ENCODE measurements at places on chromosomes 5 and 9. TPM values are rescaled to one million over a fixed set of nuclear protein-coding genes. Genes with fewer than 3 reads are reported as not detected.
A peak's percentile ranks its signal among the peaks of the same experiment; 100 is the strongest.

DNA sequence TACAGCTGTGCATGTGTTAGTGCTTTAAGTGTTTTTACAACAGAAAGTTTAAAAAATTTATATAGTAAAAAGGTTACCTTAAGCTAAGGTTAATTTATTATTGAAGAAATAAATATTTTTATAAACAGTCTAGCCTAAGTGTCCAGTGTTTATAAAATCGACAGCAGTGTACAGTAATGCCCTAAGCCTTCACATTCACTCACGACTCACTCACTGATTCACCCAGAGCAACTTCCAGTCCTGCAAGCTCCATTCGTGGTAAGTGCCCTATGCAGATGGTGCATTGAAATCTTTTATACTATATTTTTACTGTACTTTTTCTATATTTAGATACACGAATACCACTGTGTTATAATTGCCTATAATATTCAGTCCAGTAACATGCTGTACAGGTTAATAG lies 159.1 kb downstream of the ROR2 start:
- no peak for DNase-seq

CBY3 gene
- total RNA-seq: not detected

GRCh38 chr9:24044576-24044975 lies 218.5 kb upstream of the ELAVL2 start:
- no peak for DNase-seq

- no peak for DNase-seq
Observed at GRCh38 chr9:98983295-98984268, 39.9 kb downstream of the COL15A1 start.

LRRC19 gene
- 0.64 TPM for total RNA-seq

IL7R gene
- 226 TPM for total RNA-seq

GRCh38 chr9:131692612-131693562 lies 47.0 kb downstream of the RAPGEF1 start:
- DNase-seq: no peak

GRCh38 chr9:109428854-109429253 lies 69.3 kb downstream of the PTPN3 start:
- no peak for DNase-seq

- DNase-seq: no peak
Observed at GRCh38 chr9:95722141-95722540, 153.3 kb upstream of the ERCC6L2 start.

DNA sequence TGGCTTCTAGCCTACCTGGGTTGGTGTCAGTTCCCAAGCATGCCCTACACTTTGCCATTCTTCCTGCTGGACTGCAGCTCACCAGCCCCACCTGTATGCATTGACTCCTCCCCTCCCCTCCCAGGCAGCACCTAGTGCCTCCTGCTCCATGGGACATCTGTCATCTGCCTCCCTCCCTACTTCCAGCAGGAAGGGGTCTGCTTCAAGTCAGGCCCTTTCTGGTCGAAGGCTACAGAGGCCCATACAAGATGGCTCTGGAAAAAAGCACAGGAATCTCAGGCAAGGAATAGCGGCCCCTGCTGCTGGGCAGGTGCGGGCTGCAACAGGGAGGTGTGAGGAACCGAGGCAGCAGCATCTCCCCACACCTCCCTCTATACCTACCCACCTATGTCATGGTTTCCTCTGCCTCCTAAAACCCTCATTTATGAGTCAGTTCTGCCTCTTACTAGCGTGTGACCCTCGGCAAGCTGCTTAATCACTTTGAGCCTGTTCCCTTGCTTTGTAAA lies 19.7 kb downstream of the WWC1 start:
- DNase-seq: no peak

DNA sequence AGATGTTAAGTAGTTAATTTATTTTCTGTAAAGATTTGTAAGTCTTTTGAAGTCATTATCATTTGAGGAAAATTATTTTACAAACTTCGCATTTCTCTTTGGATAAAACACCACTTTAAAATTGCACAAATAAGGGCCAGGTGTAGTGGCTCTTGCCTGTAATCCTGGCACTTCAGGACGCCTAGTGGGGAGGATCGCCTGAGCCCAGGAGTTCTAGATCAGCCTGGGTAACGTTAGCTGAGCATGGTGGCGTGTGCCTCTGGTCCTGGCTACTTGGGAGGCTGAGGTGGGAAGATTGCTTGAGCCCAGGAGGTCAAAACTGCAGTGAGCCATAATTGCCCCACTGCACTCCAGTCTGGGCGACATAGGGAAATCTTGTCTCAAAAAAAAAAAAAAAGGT lies 185.5 kb downstream of the KDM4C start:
- no peak for DNase-seq

- DNase-seq: peak; percentile 18
Observed at GRCh38 chr9:114121227-114122135, 22.4 kb upstream of the KIF12 start.

- DNase-seq: no peak
Observed at GRCh38 chr9:79616013-79616412, 44.2 kb downstream of the TLE4 start.

- DNase-seq: no peak
Observed at GRCh38 chr5:38008198-38008597, 168.4 kb upstream of the GDNF start.

EIF4E1B gene
- total RNA-seq: not detected

GRCh38 chr5:99061711-99062110 lies 132.9 kb upstream of the CHD1 start:
- no peak for DNase-seq

DNA sequence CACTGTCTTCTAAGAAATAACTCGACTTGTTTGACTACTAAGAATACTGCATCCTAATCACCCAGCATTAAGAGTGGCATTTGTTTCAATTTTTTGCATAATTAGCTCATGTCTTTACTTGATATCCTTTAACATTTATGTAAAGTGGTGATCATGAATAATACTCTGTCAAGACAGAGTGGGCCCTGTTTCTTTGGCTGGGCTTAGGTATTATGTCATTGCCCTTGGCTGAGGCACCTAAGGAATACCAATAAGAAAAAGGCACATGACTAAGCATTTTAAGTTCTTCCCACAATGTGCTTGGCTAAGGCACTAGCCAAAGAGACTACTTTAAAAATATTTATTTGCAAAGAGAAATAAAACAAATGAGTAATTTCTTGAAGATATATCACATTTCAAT lies 308.1 kb downstream of the CTNND2 start:
- no peak for DNase-seq

- DNase-seq: no peak
Observed at GRCh38 chr5:143218517-143219170, 184.8 kb downstream of the NR3C1 start.

SLC34A3 gene
- 0.23 TPM for total RNA-seq

GRCh38 chr9:99366621-99367020 lies 144.5 kb downstream of the SEC61B start:
- DNase-seq: no peak

DNA sequence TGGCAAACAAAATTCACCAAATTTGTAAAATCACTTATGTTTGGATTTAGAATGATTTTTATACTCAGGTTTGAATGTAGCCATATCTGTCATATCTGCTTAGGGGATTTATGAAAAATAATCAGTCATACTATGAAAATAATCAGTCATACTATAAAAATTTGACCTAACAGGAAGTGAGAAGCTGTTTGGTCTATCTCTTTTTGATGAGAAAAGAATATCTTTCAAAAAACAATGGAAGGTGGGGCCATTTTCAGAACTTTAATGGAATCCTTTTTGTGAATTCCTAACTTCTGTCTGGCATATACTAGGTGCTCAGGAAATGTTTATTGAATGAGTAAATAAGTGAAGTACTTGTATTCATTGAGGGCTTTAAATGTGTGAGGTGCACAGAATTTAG lies 70.1 kb downstream of the CWC27 start:
- DNase-seq: no peak

GPRIN1 gene
- 1.4 TPM for total RNA-seq

IQGAP2 gene
- total RNA-seq: 31.0 TPM

- DNase-seq: no peak
Observed at GRCh38 chr9:133664173-133665050, 28.2 kb downstream of the DBH start.

SPATA24 gene
- 4.5 TPM for total RNA-seq

CCDC152 gene
- 0.78 TPM for total RNA-seq

DNA sequence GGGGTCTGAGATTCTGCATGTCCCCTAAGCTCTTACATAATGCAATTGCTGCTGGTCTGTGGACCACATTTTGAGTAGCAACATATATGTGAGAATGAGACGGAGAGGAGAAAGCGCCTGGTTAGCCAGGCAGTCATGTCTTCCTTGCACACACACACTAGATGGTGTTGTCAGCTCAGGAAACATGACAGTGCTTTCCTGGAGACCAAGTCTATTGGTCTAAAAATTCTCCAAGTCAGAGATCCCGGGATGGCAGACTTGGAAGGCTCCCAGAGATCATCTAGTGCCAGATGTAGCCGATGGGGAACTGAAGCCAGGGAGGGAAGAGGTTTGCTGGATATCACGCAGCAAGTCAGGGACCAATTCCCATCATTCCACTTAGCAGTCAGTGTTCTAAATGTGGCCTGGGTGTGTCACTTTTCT lies 53.4 kb downstream of the GALNT12 start:
- no peak for DNase-seq

DNA sequence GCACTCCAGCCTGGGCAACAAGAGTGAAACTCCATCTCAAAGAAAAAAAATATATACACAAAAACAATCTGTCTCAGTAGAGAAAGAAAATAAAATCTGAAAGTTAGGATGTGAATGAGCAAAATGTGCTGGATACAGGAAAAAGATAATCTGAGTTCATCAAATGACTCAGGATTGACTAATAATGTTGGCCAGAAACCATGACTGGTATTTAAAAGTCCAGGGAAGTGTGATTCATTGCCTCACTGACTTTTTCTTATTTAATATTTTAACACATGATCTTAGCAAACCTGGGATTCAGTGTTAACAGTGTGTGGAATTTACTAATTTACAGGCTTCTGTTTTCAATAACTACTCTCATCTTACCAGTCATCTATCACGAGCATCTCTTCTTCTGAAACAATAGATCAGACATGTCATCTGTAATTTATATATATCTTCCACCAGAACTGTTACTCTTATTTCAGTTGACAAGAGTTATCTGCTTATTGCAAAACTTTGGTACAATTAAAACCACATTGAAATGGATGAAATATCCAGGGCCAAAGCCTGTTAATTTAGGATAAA lies 256.7 kb downstream of the CDH12 start:
- no peak for DNase-seq

DNA sequence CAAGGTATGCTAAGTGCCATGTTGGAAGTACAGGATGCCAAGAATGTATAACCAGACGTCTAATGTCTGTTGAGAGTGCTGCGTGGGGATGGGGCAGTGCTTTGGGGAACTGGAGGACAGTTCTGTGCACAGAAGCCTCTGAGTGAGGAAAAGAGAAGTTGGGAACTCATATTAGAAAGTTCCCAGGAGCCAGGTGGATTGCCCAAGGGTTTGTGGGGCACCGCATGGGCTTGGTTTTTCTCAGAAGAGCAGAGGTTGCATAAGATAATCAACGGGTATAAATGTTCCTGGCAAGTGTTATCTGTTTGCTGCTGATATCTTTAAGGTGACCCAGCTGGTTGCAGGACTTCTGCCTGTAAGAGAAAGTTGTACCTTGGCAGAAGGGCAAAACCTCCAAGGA lies 13.1 kb downstream of the HRH2 start:
- peak; percentile 66 for DNase-seq

- DNase-seq: no peak
Observed at GRCh38 chr9:84059936-84060335, 79.3 kb downstream of the RMI1 start.

ACOT12 gene
- not detected for total RNA-seq

DNA sequence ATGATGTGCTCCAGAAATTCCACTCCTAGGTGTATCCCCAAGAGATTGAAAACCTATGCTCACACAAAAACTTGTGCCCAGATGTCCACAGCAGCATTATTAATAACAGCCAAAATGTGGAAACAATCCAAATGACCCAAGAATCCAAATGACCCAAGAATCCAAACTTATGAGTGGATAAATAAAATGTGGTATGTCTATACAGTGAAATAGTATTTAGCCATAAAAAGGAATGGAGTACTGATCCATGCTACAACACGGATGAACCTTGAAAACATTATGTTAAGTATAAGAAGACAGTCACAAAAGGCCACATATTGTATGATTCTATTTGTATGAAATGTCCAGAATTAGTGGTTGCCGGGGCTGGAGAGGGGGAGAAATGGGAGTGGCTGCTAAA lies 80.3 kb downstream of the PSD2 start:
- DNase-seq: no peak

DNA sequence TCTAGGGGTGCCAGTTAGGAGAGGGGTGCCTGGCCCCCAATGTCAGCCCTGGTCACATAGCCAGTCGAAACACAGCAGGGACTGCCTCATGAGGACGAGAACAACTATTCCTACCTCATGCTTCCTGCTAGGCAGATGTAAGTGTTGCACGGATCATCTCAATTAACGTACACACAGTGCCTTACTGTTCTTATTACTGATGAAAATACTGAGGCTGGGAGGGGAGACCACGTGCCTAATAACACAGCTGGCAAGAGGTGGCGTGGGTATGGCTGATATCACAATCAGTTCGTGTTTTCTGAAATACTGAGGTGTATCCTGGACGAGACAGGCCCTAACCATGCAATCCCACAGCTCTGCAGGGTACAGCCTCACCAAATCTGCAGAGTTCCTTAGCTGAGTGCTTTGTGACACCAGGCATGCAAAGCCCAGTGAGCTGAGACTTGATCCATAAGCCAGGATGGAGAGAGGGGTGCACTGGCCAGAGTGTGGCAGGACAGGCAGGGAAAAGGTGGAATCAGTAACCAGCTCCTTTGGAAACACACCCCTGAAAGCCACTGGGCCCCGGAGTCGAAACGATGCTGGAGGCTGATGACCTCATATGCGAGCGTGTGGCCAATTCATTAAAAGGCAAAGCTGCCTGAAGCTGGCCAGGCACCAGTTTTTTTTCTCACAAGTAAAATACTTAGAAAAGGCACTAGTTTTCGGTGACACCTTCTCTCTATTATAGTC lies 63.9 kb downstream of the PRRT1B start:
- DNase-seq: no peak

GRCh38 chr5:119451561-119451960 lies 736 bp upstream of the HSD17B4 start:
- DNase-seq: no peak

DNA sequence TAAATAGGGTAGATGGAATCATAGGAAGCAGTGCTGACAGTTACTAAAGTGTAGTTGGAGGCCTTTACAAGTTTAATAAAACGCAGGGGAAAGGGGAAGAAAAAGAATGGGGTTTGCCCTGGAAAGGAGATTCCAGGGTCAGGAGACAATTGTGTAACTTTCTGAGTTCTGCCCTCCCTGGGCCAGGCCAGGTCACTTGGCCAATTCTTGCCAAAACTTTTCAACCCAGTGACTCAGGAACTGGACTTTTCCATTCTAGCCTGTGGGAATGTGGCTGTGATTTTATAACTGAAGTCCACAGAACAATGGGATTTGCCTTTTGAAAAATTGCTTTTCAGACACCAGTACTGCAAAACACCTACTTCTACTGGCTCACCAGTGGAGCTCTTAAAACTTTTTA lies 289.8 kb upstream of the ANKRD55 start:
- no peak for DNase-seq

GRIA1 gene
- total RNA-seq: 21.9 TPM

Measured in upper lobe of right lung (tissue), 1 donor.